NCI-H1436 treated with DMSO at 0.1 percent for 48 hours (cell line): ENCODE measurements at places on chromosomes 4 and X.

DNA sequence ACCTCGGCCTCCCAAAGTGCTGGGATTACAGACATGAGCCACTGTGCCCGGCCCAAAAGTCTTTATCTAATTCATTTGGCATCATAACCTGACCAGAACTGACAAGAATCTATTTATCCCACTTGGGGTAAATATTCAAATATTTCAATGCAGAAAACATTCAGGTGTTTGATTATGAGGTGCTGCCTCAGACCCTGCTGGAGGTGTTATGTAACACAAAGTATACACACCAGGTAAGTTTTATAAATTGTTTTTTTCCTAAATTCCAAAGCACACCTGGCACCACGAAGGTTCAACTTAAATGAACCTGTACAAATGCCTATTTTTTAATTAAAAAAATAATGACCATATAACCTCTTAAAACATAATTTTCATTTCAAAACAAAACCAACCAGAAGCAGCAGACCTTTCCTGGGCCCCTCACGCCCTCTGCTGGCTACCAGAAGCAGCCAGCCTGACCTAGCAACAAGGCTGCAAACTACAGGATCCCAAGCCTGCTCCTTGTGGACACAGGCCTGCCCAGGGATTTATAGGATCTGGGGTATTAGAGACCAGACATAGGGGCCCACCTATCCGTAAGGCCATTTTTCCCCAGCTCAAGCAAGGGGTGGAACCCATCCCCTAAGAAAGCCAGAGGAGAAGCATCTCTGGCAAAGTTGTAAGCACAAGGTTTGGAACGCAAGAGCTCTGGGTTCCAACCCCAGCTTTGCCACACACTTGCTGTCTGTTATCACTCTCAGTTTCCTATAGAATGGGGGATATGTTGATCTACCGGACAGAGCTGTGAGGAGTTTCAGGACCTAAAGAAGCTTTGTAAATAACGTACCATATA lies 11.7 kb downstream of the OTUD5 start:
- peak; percentile 0 for DNase-seq

DNA sequence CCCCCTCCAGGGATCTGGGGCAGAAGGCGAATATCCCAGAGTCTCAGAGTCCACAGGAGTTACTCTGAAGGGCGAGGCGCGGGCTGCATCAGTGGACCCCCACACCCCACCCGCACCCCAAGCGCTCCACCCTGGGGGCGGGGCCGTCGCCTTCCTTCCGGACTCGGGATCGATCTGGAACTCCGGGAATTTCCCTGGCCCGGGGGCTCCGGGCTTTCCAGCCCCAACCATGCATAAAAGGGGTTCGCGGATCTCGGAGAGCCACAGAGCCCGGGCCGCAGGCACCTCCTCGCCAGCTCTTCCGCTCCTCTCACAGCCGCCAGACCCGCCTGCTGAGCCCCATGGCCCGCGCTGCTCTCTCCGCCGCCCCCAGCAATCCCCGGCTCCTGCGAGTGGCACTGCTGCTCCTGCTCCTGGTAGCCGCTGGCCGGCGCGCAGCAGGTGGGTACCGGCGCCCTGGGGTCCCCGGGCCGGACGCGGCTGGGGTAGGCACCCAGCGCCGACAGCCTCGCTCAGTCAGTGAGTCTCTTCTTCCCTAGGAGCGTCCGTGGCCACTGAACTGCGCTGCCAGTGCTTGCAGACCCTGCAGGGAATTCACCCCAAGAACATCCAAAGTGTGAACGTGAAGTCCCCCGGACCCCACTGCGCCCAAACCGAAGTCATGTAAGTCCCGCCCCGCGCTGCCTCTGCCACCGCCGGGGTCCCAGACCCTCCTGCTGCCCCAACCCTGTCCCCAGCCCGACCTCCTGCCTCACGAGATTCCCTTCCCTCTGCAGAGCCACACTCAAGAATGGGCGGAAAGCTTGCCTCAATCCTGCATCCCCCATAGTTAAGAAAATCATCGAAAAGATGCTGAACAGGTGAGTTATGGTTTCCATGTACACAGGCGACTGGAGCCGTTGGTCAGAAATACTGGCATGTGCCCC lies at the start of gene CXCL1:
TSS of gene CXCL1 (plus strand) at position 264 of the 926 bp plus-strand sequence. CDS start at position 342, 78 bp downstream.
- DNase-seq: no peak

DNA sequence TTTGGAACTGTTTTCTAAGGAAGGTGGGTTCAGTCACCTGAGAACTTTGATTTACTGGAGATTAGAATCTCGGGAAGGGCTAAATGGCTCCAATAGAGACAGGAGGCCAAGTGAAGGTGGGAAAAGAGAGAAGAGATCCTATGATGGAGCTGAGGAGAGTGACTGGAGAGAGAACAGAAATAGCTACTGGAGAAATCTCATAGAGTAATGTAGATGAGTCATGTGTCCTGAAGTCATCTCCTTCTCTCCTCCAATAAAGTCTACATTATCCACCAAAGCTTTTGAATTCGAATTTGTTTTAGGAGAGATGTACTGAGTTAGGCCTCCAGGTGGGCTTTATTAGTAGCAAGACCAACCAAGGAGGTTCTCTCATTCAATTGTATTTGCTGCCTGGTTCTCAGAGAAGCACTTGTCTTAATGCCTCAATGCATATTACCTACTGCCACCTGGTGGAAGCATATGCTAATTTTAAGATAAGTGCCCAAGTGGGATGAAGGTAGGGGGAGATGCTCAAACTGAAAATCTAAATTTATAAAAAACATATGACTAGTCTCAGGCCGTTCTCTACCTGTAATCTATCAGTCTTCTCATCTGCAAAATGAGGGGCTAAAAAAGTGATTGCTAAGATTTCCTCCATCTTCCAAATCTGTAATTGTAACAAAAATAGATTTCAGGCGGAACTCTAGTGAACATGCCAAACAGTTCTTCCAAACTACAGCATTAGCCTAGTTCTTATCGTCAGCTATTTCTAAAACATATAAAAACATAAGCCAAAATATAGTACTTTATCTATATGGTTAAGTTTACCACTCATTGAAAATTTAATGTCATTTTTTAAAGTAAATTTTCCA lies 24.4 kb downstream of the TXK start:
- peak; percentile 7 for DNase-seq

DNA sequence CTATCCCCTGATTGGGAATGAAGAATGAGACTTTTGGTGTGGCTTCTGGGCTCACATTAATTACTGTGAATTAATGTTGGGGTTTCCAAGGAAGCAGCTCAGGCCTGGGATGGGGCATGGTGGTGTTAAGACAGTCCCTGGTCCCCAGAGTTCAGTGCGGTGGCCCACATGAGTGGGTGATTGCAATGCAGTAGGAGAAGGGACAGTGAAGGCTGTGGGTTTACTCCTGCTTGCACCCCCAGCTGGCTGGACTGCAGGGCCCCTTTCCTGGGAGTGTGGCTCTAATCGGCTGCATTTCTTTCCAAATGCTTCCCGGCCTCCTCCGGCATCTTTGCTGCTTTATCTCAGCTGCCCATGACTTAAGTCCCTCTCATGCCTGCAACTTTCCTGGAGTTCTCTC lies 28.2 kb upstream of the GPR78 start:
- no peak for DNase-seq

DNA sequence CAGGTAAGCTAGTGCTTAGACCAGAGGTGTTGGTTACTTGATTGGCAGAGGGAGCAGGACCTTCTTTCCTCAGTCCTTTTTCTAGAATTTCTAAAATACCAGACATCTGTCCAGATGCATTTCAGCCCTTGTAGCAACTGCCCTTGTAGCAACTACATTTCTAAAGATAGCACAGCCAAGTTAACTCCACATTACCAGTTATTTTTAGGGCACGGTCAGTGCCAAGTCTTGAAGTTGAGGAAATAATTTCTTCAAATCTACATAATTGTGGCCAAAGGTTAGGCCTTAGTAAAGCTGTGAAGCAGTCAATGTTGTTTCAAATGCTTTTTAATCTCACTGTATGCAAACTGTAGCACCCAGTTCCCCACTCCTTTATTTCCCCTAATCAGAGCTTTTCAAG lies 62.9 kb downstream of the MID1IP1 start:
- no peak for DNase-seq

DNA sequence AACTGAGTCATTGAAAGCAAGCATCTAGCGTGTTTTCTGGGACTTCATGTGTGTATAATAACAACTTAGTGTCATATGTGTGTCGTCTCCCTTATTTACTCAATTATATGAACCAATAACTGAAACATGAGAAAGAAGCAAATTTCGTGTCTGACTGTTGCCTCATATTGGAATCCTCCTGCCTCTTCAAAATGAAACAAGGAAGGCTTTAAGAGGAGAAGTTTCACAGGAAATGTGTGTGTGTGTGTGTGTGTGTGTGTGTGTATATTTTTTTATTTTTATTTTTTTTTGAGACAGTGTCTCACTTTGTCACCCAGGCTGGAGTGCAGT lies 145.8 kb upstream of the SFRP2 start:
- no peak for DNase-seq

DNA sequence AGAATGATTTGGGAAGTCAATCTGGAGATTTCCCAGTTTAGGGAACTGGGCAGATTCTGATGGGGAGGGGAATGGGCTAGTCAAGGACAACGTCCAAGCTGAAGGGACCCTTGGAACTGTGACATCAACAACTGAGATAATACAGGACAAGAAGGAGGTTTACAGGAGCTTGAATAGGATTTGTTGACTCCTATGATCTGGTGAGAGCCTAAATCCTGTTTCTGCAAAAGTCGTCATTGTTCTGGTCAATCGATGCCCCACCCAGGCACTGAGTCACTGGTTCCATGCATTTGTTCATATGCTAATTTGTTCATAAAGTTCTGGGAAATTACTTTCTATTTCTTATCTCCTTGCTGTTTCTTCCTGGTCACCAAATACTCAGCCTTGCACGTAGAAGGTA lies 15.3 kb upstream of the PDGFRA start:
- no peak for DNase-seq

DNA sequence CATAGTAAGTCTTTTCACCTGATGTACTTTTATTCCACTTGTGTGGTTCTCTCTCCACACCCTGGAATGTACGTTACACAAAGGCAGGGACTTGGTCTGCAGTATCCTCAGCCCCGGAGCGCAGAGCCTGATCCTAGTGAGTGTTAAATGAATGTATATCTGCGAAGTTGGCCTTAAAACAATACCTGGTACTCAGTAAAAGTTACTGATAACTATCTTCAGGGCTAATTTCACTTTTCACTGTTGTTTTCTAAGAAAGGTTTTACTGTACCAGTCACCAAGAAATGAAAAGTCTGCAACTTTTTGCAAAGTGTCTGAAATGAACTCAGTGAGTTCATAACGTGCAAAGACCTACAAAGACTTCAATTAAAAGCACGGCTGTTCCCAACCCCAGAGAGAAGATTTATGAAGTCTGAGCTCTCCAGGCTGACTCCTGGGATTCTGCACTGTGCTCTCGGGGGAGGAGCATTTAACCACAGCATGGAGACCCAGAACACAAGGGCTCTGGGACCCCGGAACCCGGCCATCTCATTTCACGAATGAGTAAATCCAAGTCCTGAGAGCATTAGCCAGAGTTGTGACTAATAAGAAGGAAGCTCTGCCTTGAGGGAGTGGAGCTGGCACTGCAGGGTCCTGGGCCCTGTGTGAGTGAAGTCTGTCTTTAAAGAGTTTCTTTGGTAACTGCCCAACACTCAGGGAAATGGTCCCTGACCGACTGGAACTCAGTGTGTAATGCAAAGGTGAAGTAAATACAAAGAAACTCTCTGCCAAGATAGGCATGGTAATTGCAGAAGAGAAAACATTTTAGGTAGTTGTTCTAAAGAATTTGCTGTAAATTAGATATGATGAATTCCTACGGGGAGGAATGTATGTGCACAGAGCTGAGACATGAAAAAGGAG lies 165.8 kb downstream of the NSUN7 start:
- no peak for DNase-seq

DNA sequence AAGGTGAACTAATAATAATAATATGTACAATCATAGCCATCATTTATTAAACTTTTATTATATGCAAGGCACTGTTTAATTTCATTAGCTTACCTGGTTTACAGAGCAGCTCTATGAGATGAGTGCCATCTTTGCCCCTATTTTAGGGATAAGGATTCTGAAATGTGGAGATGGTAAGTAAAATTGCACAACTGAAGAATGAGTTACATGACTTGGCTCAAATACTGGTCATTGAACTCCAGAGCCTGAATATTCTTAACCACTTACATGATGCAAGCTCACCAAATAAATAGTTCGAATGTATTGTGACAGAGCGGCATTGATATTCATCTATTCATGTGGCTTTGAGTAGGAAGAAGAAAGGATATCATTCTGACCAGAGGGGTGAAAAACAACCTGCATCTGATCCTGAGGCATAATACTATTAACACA lies 11.7 kb downstream of the ALB start:
- no peak for DNase-seq

GRCh38 chr4:113049421-113050370 lies at the start of gene ANK2:
Gene ANK2 (plus strand): TSS chr4:113049653. CDS start chr4:113049729, 76 bp downstream.
- DNase-seq: peak; percentile 58

- no peak for DNase-seq
Measured at GRCh38 chr4:81377191-81377590, 94.5 kb downstream of the RASGEF1B start.

DNA sequence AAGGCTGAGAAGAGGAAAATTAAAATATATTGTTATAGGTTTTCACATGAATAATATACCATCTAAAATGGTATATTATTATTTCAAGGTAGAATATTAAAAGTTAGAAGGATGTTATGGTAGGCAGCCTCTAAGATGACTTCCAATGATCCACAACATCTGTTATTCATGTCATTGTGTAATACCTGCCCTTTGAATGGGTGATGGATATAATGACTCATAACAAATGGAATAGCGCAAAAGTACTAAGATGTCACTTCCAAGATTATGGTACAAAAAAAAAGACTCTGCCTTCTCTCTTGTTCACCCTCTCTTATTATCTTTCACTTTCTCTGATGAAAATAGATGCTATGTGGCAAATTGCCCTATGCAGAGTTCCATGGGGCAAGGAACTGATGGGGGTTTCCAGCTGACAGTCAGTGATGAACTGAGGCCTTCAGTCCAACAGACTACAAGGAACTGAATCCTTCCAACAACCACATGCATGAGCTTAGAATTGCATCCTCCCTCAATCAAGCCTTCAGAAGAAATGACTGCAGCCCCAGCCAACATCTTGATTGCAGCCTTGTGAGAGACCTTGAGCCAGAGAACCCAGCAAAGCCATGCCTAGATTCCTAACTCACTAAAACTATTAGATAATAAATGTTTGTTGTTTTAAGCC lies 57.7 kb downstream of the HS6ST2 start:
- no peak for DNase-seq

- DNase-seq: no peak
Measured at GRCh38 chr4:144712775-144713174, 66.8 kb downstream of the HHIP start.

GRCh38 chr4:173990869-173991210 lies 292.6 kb downstream of the FBXO8 start:
- DNase-seq: no peak

DNA sequence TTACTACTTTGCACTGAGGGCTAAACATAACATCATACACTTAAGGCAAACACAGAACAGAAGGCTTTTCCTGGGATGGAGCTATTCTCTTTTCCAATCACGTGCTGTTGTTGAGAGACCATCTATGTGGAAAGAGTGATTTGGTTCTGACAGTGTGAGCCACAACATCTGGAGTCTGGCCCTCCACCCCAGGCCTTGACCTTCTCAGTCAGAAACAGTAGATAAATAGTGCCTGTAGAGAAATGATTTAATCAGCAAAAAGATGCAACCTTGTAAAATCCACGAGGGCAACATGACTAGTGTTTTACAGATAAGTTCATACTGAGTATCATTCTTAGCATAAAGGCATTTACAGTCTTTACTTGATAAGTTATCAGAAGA lies 10.8 kb upstream of the SFRP2 start:
- no peak for DNase-seq
